GM12864 (cell line): ENCODE measurements at places on chromosomes 3 and 15.
A peak's percentile ranks its signal among the peaks of the same experiment; 100 is the strongest.

DNA sequence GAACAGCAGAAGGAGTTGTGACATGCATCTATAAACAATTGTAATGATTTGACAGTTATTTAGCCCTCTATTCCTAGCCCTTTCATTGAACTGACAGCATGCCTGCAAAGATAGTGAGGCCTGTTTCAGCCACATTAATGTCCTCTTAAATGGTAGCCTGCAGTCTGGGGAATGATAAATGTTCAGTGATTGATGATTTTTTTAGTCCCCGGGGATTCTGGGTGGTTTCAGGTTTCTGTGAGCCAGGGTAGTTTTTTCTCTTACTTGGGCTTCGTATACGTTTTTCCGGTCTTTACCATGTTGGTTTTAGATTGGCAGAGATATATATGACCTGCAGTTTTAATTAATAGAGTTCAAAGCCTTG lies 172.0 kb downstream of the TCF12 start:
- no peak for DNase-seq

GRCh38 chr3:118882353-118882947 lies 152.2 kb downstream of the IGSF11 start:
- DNase-seq, result peak; percentile 27

DNA sequence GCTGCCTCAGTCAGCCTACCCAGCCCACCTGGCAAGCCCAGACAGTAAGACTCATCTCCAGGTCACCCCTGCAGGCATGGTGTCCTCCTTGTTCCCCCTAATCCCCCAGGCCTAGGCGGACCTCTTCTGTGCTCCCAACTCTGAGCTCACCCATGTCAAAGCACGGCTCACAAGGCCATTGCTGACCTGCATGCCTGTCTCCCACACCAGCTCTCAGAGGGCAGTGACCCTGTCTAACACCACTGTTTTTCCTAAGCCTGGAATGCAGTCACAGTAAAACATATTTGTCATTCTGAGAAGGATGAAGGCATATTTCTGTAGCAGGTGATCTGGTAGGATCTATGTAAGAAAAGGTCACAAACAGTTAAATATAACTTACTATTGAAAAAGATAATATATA lies 110.3 kb upstream of the HACD2 start:
- no peak for DNase-seq

GRCh38 chr3:60304112-60304511 lies 947.1 kb downstream of the FHIT start:
- no peak for DNase-seq

GRCh38 chr15:61835029-61835428 lies 225.2 kb downstream of the VPS13C start:
- DNase-seq, result no peak

DNA sequence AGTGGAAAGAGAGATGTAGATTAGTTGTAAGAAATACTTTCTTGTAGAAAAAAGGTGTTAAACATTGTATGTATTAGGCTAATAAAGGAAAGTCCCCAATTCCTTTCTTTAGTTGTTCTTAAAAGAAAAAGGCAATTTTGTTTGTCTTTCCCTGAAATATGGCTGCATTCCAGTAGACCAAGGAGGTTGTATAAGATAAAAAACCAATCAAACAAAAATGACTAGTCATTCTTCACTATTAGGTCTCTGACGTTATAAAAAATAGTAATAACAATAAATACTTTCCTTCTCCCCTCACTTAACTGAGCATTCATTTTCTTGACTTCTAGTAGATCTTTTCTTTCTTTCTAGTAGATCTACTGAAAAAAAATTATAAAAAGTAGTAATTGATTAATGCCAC lies 8.6 kb upstream of the PPM1L start:
- no peak for DNase-seq

- no peak for DNase-seq
Measured at GRCh38 chr15:88126695-88127431, 129.7 kb downstream of the NTRK3 start.

GRCh38 chr3:109175411-109175810 lies 38.9 kb downstream of the C3orf85 start:
- no peak for DNase-seq

DNA sequence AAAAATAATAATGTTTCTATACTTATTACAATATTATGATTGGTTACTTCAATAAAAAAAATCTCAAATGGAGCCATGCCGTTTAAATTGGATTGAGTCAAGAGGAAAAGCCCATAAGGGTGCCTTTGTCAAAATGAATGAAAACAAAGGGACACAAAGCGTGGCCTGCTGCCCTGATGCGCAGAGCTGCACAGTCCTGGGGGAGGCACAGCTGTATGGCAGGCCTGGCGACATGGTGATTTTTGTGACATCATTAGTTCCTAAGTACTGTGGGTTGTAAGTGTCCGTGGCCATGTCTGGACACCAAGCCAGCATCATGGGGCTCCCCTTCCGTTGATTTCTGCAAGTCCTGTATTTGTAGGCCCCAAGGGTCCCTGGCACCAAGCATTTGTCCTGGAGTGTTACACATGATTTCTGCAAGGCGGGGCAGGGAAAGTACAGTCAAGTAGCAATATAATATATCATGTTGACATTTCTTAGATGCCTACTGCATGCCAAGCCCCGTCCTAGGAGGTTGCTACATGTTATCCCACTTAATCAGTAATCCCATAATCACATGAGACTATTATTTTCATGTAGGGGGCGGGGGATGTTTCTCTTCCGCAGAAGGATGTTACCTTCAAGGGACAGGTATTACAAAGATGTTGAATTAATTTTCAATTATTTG lies 59.7 kb downstream of the GHSR start:
- no peak for DNase-seq

GRCh38 chr3:67311440-67311839 lies 313.3 kb downstream of the KBTBD8 start:
- no peak for DNase-seq

DNA sequence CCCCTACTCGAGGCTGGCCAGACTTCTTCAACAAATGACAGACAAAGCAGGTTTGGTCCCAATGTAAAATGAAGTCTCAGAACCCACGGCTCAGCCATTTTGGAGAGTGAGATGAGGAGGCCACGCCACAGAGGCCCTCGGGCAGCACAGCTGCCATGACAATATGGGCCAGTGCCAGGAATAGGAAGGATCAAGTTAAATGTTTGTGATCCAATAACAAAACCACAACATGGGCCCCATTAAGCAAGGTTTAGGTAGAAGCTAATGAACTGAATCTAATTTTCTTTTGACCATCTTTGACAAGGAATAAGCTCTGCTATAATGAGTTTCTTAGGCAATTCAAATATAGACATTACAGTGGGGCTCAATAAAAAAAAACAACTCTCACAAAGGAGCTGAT lies 52.6 kb downstream of the RFTN1 start:
- no peak for DNase-seq

DNA sequence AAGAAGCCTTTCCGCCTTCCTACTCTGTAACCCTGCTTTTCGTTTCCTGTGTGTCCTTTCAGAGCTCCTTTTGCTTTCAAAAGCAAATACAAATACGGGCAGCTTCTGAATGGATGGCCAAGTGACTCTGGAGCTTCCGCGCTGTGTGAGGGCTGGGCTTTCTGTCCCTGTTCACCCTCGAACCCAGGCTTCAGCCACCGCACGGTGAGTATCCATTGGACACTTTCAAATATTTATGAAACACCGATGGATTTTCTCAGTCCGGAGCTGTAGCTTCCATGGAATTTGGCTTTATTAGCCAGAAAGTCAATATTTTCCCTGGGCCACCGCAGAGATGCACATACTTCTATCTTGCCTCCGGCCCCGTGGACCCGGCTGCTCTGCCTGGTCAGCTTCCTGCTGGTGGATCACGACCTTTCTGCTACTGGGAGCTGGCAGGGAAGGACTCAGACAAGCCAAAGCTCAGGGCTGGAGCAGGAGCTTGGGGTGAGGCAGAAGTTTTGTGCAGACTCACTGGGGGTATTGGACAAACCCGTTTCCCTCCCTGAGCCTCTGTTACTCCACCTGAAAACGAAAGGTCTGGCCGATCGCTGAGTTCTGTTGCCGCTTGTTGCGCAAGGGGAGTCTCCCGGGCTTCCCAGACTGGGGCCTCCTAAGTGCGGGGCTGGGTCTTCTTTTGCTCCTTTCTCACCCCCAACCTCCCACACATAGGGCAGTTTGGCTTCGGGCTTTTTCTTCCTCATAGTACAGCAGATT lies 63.6 kb downstream of the LINGO1 start:
- no peak for DNase-seq

DNA sequence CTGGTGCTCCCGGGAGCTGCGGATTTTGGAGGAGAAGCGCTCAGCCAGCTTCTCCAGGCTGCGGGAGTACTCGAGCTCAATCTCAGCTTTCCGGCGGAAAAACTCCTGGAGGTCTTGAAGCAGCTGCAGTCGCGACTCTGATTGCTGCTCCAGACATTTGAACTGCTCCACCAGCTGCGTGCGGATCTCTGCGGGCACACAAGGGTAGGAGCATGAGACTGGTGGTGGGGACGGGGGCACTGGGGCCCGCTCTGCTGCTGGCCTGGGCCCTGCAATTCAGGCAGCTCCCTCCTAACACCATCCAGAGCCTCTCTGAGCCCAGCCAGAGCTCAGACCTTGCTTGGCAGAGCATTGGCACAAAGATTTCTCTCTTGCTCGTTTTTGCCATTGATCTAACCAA lies 124.7 kb downstream of the SRGAP3 start:
- DNase-seq, result no peak

DNA sequence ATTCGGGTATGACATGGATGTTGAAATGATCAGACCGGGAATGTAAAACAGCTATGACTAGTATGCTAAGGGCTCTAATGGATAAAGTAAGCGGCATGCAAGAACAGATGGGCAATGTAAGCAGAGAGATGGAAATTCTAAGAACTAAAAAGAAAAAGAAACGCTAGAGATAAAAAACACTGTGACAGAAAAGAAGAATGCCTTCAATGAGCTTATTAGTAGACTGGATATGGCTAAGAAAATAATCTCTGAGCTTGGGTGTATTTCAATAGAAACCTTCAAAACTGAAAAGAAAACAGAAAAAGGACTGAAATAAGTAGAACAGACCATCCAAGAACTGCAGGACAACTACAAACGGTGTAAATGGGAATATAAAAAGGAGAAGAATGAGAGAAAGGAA lies 101.2 kb downstream of the HES1 start:
- no peak for DNase-seq

- DNase-seq, result peak; percentile 16
Measured at GRCh38 chr3:45163481-45163880, 17.3 kb upstream of the CDCP1 start.

DNA sequence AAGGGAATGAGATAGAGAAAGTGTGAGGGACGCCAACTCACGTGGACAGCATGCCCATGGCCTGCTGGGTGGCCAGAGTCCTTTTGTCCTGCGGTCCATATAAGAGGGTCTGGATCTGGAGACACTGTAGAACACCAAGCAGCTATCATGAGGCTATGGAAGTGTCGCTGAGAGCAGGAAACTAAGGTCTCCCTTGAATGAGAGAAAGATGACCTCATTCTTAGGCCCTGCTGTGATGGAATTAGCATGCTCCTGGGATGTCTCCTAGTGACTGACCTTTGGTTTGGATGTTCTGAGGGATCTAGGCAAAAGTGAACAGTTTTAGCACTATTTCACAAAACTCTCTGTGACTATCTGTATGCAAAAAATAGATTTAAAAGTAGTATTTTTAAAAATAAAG lies 34.4 kb downstream of the SYNM start:
- no peak for DNase-seq

- DNase-seq, result no peak
Measured at GRCh38 chr15:68642491-68642845, 63.7 kb downstream of the CORO2B start.

- no peak for DNase-seq
Measured at GRCh38 chr3:177591379-177591778, 394.1 kb upstream of the TBL1XR1 start.

- no peak for DNase-seq
Measured at GRCh38 chr3:139668332-139668731, 9.4 kb downstream of the NMNAT3 start.

GRCh38 chr15:34679291-34679690 lies 75.5 kb downstream of the GJD2 start:
- DNase-seq, result no peak

DNA sequence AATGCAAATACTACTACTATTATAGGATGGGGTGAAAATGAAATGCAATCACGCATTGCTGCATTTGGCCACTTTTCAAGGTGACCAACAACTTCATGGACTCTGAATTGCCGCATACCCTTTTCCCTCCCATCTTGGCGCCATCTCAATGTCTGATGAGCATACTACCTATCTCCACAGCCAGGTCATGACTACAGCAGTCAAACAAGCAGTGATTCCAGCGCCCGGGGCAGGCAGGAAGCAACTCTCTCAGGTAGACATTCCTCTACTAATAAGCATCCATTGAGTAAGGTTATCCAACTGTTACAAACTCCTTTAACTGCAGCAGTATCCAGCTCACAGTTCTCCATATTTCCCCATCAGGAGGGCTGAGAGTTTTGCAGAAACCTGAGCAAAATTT lies 155.4 kb downstream of the ADAMTS17 start:
- no peak for DNase-seq

DNA sequence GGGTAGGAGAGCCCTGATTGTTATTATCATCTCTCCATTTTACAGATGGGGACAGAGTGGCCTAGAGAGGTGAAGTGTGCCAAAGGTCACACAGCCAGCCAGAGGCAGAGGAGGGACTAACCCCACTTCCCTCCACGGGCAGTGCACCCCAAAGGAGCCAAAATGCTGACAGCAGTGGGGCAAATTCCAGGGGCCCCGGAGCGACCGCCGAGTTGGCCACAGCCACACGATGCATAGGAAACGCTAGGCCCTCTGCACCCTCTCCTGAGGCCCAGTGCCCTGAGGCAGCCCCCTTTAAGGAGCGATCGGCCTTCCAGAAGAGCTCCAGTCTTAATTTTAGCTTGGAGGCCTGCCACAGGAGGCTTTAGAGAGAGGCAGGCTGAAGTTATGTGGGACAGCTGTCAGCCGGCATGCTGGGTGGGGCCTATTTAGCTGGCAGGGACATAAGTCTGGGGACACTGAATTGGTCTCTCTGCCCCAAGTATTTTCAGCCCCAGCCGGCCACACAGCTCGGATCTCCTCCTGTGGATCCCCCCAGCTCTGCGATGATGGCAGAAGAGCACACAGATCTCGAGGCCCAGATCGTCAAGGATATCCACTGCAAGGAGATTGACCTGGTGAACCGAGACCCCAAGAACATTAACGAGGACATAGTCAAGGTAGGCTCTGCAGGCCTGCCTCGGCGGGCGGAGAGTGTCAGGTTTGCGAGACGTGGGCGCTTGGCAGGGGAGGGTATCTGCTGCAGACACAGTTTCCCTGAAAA lies at the start of gene CAV3:
TSS of gene CAV3 (plus strand) at position 471 of the 763 bp plus-strand sequence. CDS start at position 546, 75 bp downstream.
- DNase-seq, result no peak

DNA sequence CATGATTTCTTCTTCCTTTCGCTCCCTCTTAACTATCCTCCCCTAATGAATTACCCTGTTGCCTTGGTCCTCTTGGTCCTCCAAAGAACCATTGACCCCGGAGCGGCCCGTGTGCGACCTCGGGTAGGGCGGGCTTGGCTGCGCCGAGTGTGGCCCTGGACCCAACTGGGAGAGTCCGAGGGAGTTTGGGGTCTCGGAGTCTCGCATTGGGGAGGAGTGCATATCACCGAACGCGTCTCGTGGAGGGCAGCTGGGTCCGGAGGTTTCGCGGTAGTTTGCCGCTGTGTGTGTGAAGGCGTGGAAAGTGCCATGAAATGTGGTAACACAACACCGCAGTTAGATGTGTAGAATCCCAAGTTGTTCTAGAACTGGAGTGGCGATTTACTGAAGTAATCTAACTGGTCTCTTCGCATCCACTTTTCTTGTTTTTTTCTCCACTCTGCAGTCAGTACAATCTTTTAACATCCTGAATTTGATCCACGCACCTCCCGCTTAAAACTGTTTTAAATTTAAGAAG lies 363 bp downstream of the GTF2E1 start:
- DNase-seq, result no peak
